ENCODE measurements at places on chromosomes 2 and 18.
A peak's percentile ranks its signal among the peaks of the same experiment; 100 is the strongest.

- no peak for DNase-seq
Observed at GRCh38 chr2:113069676-113070605, 2.2 kb downstream of the IL1F10 start.

GRCh38 chr2:15159751-15160177 lies 401.4 kb downstream of the NBAS start:
- DNase-seq, result peak; percentile 58

DNA sequence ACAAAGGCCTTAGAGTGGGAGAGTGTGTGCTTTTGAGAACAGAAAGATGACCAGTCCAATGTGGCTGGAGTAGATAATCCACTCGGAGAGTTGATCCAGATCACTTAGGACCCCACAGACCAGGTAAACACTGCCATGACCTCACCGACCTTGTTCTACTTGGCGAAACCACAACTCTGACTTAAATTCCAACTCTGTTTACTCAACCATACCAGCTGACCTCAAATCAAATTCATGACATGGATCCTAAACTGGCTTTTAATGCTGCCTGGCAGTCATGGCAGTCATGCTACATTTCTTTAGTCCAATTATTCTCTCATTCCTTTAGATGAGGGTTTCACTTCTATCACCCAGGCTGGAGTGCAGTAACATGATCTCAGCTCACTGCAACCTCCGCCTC lies 347.1 kb upstream of the FAM98A start:
- DNase-seq, result no peak

DNA sequence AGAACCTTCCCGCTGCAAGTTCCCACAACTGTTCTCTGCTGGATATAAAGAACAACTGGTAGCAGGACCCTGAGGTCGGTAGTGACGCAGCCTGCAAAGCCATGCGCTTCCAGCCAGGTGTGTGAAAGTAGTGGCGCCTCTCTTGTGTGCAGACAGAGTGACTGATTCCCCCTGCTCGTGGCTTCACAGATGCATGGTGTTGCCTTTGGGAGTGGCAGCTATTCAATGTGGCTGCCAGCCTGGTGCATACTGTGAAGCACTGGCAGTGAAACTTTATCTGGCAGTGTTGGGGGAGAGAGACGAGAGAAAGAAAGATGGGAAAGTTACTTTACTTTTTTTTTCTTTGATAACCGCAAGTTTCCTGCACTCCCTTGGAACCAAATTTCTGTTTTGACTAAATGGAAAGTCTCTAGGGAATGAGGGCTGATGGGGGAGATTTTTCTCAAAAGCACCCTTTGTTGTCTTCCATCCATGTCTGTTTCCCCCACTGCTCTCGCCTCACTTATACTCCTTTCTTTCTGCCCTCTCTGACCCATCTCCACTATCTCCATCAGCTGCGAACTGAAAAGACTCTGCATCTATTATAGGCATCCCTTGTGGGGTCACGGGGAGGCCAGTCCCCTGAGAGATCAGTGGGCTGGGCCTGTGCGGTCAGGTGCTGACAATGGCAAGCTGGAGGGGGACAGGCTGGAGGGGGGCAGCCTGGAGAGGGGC lies 90.0 kb upstream of the TNP1 start:
- DNase-seq, result no peak

GRCh38 chr2:106105151-106105922 lies 88.8 kb downstream of the UXS1 start:
- DNase-seq, result no peak

- no peak for DNase-seq
Observed at GRCh38 chr18:53457068-53457467, 767.4 kb downstream of the MBD2 start.

GRCh38 chr2:240966457-240966905 lies 31.9 kb upstream of the SNED1 start:
- DNase-seq, result no peak

- DNase-seq, result no peak
Observed at GRCh38 chr2:159243529-159243928, 43.0 kb downstream of the WDSUB1 start.

DNA sequence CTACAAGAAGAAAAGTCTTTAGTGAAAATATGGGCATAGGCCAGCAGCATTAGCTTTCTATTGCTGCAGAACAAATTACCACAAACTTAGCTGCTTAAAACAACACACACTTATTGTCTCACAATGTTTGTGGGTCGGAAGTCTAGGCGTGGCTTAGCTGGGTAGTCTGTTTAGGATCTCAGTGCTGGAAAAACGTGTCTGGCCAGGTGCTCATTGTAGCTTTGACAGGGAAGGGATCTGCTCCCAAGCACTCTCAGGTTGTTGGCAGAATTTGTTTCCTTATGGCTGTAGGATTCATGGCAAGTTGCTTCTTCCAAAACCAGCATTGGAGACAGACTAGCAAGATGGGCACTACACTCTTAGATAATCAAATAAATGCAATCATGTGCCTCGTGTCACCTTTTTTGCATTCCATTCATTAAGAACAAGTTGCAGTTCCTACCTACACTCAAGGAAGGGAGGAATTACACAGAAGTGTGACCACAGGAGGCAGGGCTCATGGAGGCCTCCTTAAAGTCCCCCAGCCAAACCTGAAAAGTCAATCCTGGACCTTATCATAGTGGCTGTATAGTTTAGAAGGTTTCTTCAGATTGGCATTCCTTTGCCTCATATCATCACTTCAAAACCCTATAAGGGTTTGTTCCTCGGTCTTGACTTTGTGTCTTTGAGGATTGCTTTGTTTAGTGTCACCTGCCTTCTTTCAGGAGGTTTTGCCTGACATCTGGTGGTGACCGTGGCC lies 17.3 kb downstream of the MRPL30 start:
- no peak for DNase-seq

GRCh38 chr2:197599285-197599965 lies 76.0 kb downstream of the RFTN2 start:
- DNase-seq, result no peak

DNA sequence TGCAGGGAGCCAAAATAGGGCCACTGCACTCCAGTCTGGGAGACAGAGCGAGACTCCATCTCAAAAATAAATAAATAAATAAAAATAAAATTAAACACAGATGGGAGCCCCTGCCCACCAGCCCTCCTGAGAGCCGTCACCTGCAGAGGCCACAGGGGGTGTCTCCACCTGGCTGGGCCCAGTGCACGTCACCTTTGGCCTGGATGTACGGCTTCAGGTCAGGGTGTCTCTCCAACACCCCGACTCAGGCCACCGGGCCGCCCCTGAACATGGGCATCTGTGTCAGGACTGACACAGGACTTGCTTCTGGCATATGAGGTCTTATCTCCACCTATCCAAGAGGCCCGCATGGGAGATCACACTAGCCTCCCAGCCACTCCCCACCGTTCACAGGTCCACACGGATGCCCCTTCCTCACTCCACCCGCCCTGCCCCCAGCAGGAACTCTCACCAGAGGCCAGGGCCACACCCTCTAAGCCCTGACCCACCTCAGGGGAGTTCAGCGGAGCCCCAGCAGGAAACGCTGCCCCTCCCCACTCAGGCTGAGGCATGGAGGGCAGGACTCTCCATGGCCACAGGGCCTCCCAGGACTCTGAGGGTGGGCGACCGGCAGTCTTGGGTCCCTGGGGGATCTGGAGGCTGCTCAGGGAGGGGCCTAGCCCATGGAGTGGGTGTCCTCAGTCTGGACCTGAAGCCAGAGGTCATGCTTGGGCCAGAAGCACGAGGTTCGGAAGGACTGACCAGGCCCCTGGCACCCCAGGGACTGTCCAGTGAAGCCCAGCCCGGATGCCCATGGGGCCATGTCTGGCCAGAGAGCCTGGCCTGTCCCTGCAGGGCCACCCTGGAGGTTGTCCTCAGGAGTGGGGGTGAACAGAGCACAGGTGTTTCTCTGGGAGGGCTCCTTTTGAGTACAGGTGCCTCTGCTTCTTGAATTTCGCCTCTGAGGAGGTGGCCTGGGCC lies 1.6 kb upstream of the CROCC2 start:
- peak; percentile 21 for DNase-seq

GRCh38 chr2:189574793-189575475 lies 5.7 kb downstream of the SLC40A1 start:
- DNase-seq, result no peak

DNA sequence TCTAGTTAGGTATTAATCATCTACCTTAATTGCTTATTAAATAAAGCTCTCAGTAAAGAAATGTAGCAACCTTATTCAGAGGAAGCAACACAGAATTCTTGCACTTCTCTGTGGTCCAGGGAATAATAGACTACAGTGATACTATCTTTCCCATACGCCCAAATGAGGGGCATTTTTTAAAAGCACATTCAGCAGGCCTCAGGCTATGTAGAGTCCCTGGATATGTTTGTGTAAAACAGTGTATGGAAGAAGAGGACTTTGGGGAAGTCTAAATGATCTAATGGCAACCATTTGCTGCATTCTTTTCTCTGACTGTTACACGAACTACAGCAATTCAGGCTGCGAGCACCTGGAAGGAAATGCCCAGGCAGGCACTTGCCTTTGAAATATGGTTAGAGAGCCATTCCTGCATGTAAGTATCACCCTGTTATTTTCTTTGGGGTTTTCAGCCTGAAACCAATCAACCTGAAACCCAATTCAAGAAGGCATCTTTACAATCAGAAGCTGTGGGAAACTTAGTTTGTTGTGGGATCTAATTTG lies 1814.7 kb upstream of the CELF4 start:
- DNase-seq, result no peak

DNA sequence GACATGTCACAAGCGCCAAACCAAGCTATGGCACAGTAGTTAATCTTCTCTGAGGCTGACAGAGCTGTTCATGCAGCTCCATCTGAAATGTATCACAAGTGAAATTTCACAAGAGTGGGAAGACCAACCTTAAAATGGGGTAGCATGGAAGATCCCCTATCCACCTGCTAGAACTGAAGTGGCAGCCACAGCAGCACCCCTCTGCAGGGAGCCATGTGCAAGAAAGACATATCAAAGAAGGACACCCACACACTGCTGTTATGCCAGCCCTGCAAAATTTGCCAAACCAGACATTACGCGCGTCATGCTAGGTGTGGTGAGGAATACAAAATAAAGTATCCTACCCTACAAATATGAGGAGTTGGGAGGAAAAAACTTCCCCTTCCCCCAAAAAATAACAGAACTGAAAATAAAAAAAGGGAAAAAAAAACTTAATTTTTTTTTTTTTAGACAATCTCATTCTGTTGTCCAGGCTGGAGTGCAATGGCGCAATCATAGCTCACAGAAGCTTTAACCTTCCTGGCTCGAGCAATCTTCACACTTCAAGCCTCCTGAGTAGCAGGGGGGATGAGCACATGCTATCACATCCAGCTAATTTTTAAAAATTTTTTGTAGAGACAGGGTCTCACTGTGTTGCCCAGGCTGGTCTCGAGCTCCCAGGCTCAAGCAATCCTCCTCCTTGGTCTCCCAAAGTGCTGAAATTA lies 76.2 kb downstream of the STK39 start:
- DNase-seq, result no peak

DNA sequence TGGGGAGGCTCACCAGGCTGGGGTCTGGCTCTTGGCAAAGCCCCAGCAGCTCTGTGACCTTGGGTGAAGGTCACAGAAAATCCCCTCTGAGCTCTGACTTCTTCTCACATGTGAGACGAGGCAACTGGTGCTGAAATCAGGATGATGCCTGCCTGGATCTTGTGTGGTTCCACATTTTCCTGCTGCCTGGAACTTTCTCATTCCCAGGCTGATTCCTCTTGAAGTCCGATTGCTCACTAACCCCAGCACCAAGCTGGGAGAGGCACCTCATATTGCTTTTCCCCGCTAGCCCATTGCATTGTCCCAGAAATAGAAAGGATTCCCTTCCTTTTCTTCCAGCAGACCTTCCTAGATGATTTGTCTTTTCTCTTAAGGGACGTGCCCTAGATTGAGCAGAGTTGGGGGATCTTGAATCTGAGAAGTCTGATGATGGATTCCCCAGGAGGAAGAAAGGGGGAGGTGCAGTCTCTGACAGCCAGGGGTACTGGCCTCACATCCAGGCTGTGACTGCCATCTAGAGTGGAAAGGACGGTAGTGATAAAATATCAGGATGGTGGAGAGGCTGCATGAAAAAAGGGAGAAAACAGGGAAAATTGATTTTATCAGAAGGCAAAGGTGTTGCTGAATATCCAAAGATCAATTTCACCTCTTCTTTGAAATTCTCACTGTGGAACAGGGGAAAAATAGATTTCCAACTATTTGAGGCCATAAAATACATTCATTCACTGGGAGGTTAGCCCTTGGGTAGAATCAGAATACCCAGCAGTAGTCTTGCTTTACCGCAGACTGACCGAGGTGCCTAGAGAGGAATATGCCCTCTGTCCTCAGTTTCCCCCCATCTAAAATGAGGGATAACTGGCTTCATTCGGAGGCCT lies 96.3 kb downstream of the FAM210A start:
- DNase-seq, result peak; percentile 61

DNA sequence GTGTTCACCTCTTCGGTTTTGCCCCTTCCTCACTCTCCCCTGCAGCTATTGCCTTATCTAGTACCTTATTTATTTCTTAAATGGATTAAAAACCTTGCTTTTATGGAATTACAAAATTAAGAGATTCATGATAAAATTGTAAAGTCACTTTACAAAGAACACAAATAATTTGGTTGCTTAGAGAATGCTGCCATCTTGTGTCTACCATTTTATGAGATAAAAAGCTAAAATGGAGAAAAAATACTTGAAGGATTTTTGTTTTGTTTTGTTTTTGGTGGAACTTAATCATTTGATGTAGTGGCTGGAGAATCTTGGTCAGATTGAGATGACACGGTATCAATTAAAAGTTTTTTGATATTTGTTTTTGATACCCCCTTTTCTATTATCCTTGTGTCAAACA lies 69.6 kb downstream of the R3HDM1 start:
- DNase-seq, result no peak

DNA sequence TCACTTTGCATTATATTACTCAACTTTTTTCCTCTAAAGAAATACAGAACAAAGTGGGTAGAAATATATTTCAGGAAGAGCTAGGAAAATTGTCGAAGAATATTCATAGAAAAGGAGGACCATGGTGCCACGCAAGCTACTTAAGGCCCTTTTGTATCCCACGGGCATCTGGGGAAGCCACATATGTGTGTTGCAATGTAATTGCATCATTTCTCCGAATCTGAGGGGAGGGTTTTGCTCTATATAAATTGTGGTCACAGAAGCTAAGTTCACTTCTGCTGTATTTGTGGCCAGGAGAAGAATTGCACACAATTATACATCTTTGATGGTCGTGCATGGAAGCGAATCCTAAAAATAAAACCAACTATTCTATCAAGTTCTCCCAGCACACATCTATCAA lies 360.3 kb downstream of the IRS1 start:
- DNase-seq, result no peak

All from mucosa of descending colon (tissue), 3 donors.